Progenitor cell of endocrine pancreas (in vitro differentiated cells): ENCODE measurements at places on chromosomes 1 and 21.

- DNase-seq = no peak
Observed at GRCh38 chr1:199665371-199665770, 362.1 kb upstream of the NR5A2 start.

- DNase-seq = no peak
Observed at GRCh38 chr1:24379733-24380315, 33.8 kb downstream of the STPG1 start.

DNA sequence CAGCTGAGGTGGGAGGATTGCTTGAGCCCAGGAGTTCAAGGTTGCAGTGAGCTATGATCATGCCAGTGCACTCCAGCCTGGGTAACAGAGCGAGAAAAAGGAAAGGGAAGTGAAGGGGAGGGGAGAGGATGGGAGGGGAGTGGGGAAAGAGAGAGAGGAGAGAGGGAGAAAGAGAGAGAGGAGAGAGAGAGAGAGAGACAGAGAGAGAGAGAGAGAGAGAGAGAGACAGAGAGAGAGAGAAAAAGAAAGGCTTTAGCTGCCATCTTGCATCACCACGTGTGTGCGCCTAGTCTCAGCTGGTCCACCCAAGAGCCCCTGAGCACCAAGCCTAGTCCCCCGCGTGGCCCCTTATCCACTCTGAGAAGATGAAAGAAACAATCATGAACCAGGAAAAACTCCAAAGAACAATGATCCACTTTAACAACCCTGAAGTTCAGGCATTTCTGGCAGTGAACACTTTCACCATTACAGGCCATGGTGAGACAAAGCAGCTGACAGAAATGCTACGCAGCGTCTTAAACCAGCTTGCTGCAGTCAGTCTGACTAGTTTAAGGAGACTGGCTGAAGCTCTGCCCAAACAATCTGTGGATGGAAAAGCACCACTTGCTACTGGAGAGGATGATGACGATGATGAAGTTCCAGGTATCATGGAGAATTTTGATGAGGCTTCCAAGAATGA, 115.5 kb upstream of the CDC42BPA start:
- DNase-seq = no peak

DNA sequence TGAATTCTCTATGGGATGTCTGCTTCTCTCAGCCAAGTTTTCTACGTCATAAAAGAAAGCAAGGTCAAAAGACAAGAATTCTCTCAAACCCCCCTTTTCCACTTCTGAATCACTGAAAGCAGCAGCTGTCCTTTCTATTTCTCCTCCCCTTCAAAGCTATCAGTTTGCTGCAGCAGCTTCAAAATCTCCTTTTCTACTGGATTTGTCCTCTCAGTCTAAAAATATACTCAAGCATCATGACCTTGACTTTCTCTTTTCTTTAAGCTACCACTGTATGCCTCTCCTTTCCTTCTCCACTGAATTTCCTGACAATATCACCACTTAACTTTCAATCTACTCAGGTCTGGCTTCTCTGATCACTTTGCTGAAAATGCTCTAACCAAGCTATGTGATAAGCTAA, 1.9 kb downstream of the WDR64 start:
- DNase-seq = no peak

GRCh38 chr21:17708522-17709265, 96.0 kb upstream of the BTG3 start:
- no peak for DNase-seq

- no peak for DNase-seq
Observed at GRCh38 chr1:246827396-246827795, 103.2 kb downstream of the SCCPDH start.

GRCh38 chr1:20590306-20590777, 1.4 kb downstream of the CDA start:
- DNase-seq = no peak

GRCh38 chr1:115783311-115783710, 14.8 kb upstream of the CASQ2 start:
- DNase-seq = no peak

GRCh38 chr1:1778663-1779319, 521 bp upstream of the NADK start:
- peak; percentile 67 for DNase-seq

DNA sequence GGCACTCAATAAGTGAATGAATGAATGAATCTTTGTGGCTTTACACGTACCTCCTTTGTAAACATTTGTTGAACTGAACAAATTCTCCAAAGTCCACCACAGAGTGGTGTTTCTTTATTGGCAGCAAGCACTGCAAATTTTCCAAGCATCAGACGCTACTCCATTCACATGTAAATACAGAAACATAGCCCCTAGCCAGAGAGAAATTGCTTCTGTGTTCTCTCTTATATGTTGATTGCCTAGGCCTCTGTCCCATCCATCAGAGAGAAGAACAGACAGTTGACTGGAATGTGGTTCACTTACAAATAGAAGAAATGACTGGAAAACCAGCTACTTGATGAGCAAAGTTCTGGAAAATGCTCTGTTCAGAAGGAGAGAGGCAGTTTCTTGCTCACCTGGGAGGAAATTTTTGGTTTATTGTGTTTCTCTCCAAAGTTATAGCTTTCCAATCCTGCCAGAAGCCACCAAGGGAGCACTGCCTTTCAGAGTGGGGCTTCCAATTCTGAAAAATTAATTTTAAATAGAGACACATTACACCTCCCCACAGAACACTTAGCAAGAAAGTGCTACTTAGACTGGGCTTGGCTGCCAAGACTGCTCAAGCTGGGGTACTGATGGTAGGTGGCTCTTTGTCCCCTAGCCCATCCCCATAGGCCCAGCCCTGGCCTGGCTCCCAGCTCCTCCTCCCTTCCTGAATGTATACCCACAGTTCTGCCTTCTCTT, 18.1 kb upstream of the KIRREL1 start:
- DNase-seq = no peak

DNA sequence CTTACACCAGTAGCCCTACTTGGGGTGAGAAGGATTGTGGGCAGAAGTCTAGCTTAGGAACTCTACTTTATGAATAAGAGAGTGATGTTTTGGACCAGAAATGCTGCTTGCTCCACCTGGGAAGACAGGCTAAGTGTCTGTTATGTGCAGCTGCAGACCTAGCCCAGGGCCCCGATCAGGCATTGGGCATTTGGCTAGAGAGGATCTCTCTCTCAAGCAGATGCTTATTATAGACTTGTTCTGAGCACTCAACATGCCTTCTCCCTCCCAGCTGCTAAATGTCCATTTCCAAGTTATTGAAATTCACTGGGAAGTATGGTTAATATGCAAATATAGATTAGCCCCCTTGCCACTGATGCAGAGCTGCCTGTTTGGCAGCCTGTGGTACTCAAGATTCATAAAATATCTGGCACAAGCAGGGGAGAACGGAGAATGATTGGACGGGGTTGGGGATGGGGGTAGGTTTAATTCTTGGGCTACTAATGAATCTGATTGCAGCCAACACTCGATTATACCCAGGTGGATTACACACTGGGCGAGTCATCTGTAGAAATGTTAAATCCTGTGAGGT, 115.9 kb downstream of the KCND3 start:
- DNase-seq = no peak

GRCh38 chr1:58783090-58783992, 506 bp downstream of the JUN start:
- peak; percentile 41 for DNase-seq

DNA sequence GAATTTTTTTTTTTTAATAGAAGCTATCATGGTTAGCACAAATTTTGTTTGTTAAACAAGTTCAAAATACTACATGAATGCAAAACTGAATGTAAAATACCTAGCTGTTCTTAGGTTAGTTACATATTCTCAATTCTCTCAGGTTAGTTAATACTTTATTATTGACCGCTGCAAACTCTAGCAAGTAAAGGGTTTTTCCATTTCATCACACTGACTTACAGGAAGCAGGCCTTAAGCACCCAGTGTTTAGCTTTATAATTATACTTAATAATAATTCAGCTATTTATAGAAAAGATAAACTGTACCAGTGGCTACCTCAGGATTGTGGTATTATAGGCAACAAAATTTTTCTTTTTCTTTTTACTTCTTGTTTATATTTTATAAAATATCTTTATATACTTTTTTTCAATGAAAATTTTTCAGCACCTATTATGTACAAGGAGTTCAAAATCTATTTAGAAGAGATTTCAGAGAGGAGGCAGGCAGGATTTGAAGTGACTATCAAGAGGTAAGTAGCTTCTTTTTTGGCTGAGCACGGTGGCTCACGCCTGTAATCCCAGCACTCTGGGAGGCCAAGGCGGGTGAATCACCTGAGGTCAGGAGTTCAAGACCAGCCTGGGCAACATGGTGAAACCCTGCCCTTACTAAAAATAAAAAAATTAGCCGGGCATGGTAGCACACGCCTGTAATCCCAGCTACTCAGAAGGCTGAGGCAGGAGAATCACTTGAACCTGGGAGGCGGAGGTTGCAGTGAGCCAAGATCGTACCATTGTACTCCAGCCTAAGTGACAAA, 17.9 kb downstream of the PLPP3 start:
- no peak for DNase-seq

DNA sequence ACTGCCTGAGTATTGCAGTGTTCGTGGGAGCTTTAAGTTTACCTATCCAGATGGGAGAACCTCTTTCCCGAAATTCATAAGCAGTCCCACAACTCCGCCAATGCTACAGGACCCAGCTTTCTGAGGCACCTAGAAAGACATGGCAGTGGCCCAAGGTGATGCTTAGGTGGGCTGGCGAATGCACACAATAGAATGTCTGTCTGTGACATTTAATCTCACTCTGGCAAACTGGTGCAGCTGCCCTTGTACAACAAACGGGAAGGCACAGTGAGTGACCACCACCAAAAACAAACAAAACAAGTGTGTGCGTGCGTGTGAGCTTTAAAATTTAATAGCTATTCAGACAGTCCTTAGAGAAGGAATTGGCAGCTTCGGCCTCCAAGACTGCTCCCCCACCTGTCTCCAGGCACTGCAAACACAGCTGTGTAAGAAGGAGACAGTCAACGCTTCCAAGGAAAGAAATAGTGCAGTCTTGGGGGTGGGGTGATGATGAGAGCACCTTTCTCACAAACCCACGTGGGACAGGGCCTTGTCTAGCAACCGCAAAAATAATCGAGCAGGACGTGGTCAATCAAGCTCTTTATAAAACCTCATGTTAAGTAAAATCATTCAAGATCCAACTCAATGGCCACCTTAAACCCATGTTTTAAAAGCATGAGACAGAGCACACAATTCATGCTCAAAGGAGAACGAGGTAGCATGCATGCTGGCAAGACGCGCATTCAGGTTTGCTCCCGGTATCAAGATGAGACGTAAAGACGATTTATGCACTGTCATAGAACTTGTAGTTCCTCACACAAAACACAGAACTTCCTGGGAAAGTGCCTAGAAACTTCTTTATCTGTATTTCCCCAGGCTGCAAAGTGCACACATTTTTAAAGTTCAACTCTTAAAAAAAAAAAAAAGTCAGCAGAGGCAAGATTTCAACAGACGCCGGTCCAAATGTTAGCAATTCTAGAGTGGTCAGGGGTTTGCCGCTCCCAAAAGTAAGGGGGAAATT, 84.1 kb downstream of the TM2D1 start:
- DNase-seq = no peak

DNA sequence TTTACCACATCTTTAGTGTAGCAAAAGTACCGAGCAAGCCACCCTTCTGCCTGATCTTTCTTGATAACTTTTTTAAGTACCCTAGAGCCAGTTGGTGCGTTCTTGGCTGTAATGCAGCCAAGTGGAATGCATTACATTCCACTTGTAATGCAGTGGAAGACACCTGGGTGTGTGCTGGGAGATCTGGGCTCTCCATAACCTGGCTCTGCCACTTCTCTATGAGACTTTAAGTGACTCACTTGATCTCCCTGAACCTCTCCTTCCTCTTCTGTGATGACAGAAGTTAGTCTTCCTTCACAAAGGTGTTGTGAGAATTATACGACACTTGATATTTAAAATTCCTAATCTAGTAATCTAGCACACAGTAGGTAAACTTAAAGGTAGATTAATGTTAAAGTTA, 35.3 kb upstream of the NFIA start:
- no peak for DNase-seq
